ENCODE measurements at places on chromosomes 3 and 15.

GRCh38 chr15:45715528-45715927, 80.7 kb downstream of the SQOR start:
- no peak for DNase-seq

DNA sequence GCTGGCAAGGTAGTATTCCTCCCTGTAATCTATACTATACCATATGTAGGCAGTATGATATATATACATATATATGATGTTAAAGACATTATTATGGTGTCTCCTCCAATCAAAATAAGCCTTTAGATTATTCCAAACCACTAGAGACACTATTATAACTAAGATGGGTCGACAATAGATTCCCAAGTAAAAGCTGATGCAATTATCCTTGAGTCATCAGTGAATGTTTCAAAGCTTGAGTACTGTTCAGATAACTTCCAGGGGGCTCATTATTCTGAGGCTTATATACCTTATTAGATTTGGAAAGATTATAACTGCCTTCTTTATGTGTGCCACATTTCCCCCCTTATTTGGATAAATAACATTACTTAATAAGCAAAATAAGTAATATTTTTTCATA, 11.9 kb upstream of the C3orf38 start:
- DNase-seq: peak; percentile 70

DNA sequence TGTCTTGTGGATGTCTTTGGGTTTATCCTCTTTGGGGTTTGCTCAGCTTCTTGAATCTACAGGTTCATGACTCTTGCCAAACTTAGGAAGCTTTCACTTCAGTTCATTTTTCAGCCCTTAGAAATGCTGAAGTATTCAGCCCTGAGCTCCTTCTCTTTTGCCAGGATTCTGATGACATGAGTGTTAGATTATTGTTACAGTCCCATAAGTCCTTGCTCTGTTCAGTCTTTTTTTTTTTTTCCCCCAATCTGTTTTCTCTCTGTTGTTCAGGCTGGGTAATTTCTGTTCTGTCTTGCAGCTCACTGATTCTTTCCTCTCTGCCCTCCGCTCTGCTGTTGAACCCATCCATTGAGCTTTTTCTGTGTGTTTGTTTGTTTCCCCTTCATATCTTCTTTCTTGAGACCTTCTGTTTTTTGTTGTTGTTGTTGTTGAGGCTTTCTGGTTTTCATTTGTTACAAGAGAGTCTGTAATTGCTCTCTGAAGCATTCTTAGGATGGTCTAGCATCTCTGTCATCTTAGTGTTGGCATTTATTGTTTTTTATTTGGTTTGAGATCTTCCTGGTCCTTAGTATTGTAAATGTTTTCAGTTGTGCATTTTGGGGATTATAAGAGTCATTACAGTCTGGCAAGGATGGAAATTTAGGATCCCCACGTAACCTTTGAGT, 18.4 kb downstream of the LRCH3 start:
- peak; percentile 88 for DNase-seq

GRCh38 chr15:40986820-40987219, 33.5 kb downstream of the CHAC1 start:
- no peak for DNase-seq

All from fibroblast of skin of scalp (primary cell).